ENCODE measurements at places on chromosomes 7 and 10.

- no peak for DNase-seq
Measured at GRCh38 chr7:47901542-47901941, 46.7 kb downstream of the PKD1L1 start.

- DNase-seq: no peak
Measured at GRCh38 chr10:122454071-122454470, 382 bp upstream of the ARMS2 start.

DNA sequence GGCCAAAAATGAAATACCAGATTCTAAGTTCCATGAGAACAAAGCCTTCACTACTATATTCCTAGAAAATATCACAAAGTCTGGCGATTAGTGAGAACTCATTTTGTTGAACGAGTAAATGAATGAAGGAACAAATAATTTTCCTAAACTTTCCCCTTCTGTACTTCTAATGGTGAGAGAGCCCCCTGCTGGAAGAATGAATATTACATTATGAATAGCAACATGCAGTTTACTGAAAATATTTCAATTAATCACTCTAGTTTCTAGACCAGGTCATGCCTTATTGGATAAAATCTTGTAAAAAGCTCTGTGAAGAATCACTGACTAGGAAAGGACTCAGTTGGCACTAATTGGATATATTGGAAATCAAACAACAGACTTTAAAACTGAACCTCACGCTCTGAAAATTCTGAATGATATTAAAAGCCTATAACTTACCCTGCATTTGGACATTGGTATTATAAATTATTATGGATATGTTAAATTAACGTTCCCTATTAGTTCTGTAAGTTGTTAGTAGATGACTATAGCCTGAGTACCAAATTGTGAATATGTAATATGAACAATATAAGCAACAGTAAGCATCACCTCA lies 32.4 kb upstream of the MTPN start:
- DNase-seq: no peak

- DNase-seq: no peak
Measured at GRCh38 chr7:123314886-123315285, 115.1 kb upstream of the SLC13A1 start.

GRCh38 chr7:80806663-80807062 lies 112.2 kb downstream of the SEMA3C start:
- no peak for DNase-seq

DNA sequence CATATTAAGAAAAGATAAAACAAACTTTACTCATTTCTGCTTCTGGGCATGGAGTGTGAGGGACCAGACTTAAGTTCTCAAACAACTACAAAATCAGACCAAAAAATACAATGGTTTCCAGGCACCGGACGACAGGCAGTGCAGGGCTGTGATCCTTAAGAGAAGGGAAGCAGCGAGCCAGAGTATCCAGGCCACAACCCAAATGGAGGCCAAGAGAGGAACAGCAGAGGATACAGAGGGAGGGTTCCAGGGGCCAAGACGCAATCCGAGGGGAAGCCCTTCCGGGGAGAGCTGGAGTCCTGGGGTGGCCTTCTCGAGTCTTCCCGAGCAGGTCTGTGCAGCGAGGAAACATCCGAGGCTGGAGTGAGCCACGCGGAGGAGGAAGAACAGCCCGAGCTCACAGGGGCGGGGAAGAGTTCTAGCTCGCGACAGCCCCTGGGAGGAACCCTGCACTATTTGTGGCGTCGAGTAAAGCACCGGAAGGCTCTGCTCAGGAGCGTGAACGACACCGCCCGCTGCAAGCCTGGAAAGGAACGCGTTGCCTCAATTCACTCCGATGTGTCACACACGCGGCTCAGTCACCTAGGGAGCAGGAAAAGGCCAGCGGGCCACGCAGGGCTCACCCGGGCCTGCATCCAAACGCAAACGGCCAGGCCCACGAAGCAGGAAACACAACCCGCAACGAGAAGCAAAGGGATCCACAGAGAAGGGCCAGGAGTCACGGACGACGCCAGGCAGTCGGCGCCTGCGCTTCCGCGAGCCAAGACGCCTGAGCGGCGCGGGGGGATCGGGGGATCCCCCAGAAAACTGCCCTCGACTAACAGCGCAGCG lies 933 bp upstream of the RNF32 start:
- DNase-seq: peak; percentile 31

DNA sequence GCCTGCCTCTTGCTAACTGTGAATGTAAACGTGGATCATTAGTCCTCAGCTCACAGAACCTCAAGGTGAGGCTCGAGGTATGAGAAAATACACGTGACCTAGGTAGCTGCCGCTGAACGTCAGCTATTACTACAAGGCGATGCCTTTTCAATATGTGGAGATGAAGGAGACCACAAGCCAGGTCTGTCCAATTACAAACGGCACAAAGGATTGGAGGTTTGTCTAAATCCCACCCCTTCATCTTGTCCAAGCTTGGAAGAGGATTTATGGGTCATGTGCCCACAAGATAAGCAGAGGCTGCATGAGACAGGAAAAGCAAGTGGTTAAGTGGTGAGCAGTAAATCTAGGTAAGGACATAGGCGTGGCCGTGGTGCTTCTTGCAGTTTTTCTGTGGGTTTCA lies 3.4 kb downstream of the H2BK1 start:
- DNase-seq: no peak

- DNase-seq: no peak
Measured at GRCh38 chr7:46257761-46258448, 336.8 kb upstream of the IGFBP3 start.

DNA sequence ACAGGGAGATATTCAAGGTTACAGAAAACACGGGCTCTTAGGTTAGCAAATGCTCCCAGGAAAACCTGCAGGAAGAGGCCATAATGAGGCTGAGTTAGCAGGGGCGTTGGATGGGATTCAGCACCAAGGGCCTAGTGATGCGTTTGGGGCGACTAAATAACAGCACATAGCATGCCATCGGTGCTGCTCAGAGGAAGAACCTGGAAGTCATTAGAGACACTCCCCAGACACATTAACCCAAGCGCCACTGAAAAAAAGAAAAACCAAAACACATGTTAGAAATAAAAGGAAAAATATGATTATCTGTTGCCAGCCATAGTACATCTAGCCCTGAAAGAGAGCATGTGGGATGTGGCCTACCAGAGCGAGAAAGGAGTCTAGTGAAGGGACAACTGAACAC lies 28.8 kb upstream of the OPALIN start:
- DNase-seq: no peak

DNA sequence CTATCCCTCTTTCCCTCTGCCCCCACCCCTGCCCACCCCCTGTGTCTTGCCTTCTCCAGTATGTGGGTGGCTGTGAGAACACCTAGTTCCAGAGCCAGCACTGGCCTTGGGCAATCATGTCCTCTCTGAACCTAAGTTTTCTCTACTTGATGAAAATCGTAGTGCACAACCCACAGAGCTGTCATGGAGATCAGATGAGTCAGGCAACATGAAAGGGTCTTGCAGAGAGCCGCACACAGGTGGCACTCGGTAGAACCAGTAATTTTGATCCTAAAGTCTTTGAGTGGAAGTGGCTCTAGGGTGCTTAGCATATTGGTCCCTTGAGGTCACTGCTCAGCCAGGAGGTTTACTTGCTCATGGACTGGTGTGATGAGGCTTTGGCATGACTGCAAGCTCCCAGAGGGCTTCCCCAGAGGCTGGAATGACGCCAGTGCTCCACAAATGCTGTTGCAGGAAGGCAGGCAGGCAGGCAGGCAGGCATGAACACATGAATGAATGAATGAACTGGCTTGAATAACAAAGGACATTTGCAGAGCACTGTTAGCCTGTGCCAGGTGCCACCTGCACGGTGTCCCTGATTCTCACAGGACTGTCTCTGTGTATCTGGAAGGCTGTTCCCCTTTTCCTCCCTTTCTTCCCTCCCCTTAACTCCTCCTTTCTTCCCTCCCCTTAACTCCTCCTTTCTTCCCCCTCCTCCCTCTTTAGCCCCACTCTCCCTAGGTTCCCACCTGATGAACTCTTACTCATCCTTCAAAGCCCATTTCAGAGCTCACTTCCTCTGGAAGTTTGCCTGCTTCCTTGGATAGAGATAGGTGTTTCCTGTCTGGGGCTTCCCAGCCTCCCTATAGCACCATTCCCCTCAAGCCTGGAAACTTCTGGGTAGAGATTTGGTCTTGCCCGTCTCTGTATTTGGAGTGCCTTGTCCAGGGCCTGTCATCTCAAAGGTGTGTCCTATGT lies 27.2 kb upstream of the CTBP2 start:
- DNase-seq: no peak

- peak; percentile 80 for DNase-seq
Measured at GRCh38 chr7:26199301-26200037, 1.1 kb downstream of the HNRNPA2B1 start.

GRCh38 chr7:67413670-67414069 lies 417.0 kb downstream of the TYW1 start:
- no peak for DNase-seq

- no peak for DNase-seq
Measured at GRCh38 chr7:137975221-137975620, 26.7 kb downstream of the CREB3L2 start.

- no peak for DNase-seq
Measured at GRCh38 chr7:70188901-70189650, 590.8 kb downstream of the AUTS2 start.

GRCh38 chr10:14270370-14270769 lies 60.4 kb downstream of the FRMD4A start:
- DNase-seq: no peak

- DNase-seq: no peak
Measured at GRCh38 chr10:16529853-16530252, 8.2 kb upstream of the C1QL3 start.

DNA sequence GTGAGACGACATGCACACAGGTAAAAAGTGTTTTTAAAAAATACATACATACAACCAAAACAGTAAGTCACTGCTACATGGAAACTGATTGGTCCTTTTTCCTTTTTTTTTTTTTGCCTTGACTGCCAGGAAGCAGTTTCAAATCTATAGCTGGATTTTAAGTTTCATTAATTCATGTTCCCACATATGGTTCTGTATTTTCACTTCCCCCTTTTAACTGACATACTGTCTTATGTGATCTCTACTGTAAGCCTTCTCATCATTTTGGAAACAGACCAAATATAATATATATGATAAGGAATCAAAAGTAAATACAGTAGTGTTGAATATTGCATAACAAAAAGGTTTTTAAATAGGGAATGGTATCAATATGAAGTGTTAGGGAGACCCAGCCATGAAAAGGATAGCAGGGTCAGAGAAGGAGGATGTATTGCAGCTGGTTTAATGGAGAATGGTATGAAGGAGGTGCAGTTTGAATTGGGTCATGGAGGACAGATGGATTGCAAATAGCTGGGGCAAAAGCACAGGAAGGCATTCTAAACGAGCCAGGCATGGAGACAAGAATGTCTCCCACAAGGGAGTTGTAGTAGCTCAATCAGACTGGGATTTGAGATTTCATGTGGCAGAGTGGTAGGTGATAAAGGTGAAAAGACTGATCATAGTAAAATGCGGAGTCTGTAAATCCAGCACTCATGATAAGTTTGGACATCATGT lies 5.4 kb downstream of the CAV1 start:
- DNase-seq: no peak

GRCh38 chr7:200290-200689 lies 7.9 kb downstream of the FAM20C start:
- DNase-seq: no peak

DNA sequence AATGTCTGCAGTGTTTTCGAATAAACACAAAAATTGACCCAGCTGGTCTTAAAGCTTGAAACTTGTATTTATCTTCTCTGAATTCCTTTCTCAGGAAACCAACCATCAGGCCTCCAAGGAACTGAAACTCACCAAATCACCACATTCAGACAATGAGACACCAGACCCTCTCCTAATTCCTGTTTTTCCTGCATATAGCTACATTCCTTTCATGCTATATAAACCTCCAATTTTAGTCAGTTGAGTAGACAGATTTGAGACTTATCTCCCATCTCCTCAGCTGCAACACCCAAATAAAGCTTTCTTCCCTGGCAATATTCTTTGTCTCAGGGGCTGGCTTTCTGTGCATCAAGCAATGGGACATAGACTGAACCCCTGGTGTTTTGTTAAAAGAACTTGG lies 317.0 kb downstream of the CACNA2D1 start:
- no peak for DNase-seq

GRCh38 chr10:34988397-34989067 lies 101.6 kb downstream of the CUL2 start:
- no peak for DNase-seq

DNA sequence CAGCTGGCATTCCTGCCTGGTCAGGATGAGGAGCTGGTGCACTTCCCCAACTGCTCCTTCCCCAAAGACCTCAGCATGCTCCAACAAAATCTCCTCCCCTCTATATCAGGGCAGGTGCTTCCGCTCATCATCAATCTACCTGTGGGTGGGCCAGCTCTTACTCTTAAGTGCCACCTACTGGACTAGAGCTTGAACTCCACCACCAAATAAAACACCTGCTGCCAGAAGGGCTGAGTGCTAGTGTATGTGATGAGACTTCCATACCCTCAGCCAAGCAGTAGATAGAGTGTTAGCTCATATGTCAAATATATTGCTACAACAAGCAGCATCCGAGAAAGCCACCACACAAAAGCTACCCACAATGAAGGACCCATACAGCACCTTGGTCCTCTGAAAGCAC lies 264.3 kb downstream of the RNLS start:
- peak; percentile 28 for DNase-seq

- no peak for DNase-seq
Measured at GRCh38 chr10:21807180-21807579, 196.3 kb downstream of the DNAJC1 start.

DNA sequence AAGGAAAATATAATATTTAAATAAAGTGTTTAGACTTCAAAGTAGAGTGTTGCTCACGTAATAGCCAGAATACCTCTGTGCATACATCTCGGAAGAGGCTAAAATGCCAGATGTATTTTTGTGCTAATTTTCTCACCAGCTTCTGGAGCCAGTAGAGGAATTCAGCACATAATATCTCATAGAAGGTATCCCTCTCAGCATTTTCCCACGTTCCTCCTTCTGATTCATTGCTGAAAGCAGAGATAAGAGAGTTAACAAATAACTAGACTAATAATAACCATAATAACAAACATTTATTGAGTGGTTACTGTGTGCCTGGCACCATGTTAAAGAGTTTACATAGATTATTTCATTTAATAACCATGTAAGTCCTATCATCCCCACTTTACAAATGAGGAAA lies 123.6 kb downstream of the VTI1A start:
- DNase-seq: no peak

DNA sequence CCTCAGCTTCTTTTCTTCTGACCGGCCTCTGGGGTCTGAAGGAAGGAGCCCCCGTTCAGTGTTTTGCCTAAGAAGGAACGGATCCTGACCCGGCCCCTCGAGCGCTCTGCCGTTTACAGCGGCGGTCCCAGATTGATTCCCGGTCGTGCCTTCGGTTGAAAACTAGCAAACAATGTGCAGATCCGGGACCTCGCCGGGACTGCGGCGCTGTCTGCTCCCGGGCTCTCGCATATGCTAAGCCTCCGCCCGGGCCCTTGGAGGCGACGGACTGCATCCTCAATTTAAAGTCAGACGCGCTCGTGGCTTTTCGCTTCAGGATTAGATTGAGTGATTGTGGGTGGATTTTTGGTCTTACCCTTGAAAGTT lies 559 bp downstream of the DBF4 start:
- peak; percentile 74 for DNase-seq

DNA sequence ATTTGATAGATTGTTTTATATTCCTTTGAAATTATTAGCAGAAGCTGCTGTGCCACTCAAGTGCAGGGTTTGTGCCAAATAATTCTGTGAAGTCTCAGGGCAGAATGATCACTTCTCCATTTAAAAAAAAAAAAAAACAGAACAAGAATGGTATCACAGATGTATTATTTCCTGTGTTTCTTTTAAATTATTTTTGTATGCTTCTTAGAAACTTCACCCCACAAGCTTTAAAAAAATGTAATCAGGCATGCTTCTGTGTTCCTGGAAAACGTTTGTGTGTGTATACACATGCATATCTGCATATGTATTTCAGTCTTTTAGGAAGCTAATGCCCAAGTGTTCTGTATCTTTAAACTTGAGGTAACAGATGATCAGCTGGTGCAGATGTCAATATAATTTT lies 6.3 kb upstream of the CD36 start:
- DNase-seq: no peak

Data from activated CD4-positive, alpha-beta T cell treated with anti-CD3 and anti-CD28 coated beads for 36 hours (primary cell).